ENCODE measurements at places on chromosomes 7 and 10.
A peak's percentile ranks its signal among the peaks of the same experiment; 100 is the strongest.

GRCh38 chr7:131604841-131605279 is 48.4 kb upstream of the PODXL start:
- DNase-seq: no peak

DNA sequence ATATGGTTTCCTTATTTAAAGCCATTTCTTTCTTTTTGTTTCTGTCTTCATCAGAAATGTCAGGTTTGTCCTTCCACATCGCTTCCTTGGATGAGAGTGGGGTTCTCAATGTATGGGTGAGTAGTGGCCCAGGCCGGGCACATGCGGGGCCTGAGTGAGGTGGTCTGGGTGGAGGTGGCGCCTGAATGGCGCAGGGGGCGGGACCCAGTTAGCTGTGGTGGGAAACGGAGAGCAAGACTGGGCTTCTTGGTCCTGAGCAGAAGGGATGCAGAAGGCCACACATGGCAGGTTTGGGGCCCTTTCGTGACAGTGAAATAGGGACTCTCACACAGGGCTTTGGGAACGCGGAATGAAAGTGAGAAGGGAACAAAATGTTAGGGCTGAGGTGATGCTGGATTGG is 70.0 kb downstream of the DYNC2I1 start:
- DNase-seq: no peak

DNA sequence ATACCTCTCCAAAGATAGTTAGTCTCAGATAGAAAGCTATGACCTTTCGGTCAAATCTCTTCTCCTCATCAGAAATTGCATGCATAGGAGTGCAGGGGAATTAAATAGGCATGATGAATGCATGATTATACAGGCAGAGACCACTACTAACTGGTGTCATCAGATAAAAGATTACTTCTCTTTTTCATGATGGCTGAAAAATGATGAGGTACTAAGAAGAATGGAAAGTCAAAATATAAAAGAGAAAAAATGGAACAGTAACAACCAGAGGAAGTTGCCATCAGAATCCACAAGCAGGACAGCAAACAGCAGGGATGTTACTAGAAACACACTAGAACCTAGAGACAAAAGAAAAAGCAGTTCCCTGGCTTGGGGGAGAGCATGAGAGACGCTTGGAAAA is 31.6 kb downstream of the CTTNBP2 start:
- no peak for DNase-seq

- DNase-seq: peak; percentile 41
Observed at GRCh38 chr7:46352004-46352954, 431.2 kb upstream of the IGFBP3 start.

- DNase-seq: no peak
Observed at GRCh38 chr7:47942132-47942531, 6.1 kb downstream of the PKD1L1 start.

GRCh38 chr7:24978843-24979469 is 1.0 kb downstream of the OSBPL3 start:
- no peak for DNase-seq

DNA sequence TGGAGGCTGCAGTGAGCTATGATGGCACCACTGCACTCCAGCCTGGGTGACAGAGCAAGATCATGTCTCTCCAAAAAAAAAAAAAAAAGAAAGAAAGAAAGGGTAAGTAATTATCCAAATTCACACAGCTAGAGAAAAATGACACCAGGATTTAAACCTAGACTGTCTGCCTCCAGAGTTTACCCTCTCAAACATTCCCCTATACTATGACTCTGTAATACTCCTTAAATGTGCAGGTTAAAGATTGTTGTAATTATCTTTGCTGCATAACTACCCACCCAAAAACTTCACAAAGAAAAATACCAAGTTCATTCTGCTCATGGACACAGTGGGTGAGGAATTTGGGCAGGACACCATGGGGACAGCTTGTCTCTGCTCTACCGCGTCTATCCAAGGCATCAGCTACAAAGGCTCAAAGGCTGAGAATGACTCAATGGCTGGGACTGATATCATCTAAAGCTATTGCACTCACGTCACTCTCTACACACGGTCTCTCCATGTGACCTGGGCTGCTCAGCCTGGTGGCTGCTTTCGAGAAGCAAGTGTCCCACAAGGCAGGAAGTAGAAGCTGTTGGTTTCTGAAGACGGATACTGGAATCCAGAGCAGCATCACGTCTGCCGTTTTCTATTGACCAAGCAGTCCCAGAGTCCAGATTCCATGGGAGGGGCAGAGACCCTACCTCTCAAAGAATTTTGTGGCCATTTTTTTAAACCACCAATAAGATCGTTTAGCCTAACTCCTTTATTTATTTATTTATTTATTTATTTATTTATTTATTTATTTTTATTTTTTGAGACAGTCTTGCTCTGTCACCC is 185.7 kb upstream of the AUTS2 start:
- no peak for DNase-seq

DNA sequence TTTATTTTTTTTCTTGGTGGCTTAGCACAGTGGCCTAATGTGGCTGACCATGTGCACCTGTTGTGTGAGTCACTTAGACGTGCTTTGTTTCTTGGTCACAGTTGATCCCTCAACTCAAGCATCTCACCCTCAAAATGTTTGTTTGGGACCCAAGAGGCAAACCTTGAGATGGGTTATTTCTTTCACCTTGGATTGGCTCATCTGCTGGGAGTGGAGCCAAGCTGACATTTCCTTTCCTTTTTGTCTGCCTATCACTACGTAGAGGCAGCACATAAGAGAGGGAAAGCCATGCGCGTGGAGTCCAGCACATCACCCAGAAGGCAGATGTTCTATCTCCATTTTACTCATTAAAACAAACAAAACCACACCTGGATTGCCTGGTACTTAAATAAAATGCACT is 6.4 kb upstream of the PRKCQ start:
- DNase-seq: no peak

DNA sequence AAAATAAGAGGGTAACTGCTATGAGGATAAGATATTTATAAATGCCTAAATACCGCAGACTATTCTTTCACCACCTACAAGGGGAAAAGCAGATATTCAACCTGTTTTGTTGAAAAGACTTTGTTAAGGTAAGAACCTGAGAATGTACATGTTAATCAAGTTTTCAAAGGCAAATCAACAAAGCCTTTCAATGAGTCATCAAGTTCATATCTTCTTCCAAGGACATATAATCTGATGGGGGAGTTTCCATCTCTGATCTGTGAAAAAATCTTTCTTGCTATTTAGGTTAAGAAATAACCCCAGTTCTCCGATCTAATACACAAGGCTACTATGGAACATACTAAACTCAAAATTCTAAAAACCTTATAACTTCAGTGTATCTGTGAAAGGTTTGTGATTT is 40.0 kb upstream of the ANLN start:
- DNase-seq: no peak

GRCh38 chr10:42421812-42422211 is 216.6 kb downstream of the ZNF33B start:
- DNase-seq: no peak

DNA sequence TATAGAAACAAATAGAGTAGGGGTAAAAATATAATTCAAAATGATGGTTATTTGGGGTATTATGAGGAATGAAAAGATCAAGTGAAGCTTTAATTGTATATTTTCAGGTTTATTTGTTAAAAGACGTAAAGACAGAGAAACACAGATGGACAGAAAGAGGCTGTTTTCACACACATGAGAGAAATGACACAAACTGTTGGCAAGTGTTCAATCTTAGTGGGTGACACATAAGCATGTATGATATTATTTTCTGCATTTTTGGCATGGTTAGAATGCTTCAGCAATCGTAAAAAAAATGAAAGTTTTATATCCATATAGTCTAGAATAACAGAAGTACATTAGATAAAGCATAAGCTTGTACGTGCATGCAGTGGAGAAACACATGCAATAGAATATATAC is 464.4 kb upstream of the AKR1E2 start:
- DNase-seq: no peak

DNA sequence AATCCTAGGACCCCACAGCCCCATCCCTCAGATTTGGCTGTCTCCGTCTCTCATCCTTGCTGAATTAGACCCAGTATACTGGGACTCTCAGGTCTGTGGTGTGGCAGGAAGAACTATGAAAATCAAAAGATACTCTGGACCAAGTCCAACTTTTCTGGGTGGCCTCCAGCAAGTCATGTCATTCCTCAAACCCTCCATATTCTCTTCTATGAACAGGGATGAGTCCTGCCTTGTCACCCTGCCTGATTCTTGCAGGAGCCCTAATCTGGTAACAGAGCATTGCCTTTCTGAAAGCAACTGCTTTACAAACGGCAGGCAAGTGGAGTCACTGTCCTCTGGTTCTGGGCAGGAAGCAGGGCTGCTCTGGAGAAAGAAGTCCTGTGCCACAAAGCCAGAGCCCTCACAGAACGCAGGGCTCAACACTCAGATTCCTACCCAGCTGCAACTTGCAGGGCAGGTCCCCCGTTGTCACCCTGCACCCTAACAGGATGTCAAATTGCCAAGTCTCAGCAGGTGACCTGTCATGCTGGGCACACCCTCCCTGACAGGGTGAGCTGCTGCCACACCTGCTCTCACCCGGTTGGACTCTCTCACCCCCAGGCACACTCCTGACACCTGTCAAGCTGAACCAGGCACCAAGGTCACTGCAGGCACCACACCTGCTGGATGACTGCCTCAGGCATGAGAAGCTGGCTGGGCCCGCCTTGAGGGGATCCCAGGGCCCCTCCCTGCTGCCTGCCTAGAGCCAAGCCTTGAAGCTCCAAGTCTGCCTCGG is 227.7 kb downstream of the KCNMA1 start:
- DNase-seq: no peak

DNA sequence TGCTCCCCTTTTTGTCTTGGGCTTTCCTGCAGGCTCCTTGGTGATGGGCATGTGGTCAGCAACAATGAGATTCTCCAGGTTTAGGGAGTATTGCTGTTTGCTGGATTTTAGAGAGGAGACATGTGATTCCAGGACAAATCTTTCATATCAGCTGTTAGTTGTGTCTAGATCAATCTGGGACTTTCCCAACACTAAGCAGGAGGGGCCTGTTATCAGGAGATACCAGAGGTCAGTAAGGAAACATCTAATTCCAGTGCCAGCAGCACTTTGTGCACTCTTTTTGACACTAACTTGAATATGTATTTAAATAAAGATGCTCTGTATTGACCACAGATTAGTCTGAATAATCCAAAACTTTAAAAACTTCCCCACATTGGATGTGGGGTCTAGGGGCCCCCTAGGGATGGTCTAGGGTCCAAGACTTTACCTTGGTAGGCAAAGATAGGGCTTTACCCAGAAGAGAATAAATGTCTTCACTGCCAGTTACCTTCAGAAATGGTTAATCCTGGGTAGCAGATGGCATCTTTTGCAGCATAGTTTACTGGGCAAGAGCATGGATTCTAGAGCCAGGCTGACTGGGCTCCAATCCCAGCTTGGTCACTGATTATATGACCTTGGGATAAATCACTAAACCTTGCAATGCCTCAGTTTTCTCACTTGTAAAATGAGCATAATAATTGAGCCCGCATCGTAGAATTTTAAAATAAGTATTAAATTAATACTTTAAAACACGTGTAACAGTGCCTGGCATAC is 6.4 kb upstream of the FIGNL1 start:
- peak; percentile 18 for DNase-seq

DNA sequence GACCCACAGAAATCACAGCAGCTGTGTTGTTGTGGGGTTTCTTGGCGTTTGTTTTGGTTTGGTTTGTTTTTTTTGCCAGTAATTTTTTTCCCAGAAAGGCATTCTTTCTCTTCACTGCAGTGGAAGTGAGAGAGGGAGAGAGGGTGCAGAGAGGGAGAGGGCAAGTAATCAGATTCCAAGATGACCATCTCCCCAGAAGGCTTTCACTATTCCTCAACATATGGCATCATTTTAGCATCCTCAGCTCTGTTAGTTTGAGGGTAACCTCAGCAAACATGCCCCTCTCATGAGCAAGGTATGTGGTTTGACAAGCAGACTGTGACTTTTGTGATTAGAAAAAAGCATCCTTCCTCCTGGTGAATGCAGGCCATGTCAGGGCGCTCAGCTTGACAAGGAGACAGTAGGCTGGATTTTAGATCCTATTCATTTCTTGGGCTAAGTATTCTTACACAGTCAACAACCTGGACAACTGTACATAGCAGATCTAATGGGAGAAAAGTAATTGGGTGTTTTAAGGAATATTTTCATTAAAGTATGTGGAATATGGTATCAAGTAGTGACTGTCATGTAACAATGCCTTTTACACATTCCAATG is 86.3 kb upstream of the PIK3CG start:
- no peak for DNase-seq

DNA sequence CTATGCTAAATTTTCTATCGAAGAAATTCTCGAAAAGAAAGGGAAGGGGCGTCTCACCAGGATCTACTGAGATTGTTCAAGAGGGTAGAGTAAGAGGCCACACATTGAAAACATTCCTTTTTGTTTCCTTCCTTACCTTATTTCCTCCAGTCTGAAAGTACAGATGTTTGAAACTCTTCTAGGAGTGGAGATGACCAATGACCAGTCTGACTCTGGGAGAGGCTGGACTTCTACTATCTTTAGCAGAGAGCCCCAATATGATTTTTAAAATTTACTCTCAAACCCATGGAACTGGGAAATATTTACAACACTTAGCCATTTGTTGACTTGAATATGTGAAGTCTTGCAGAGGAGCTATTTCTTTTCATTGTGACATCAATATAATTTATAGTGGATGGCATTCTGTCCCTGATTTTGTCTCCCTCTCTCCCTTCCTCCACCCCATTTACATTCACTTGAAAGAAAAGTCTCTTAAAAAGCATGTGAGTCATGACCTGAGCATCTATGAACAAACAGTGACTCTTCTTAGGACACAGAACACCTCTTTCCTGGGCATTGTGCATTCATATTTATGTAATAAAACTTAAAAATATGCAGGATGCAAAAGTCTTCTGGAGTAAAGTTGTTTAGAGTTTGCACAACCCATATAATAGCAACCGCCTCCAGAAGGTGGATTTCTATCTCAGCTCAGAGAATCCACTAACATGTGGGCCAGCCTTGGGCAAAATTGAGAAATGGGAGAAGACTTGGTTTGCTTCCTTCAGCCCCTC is 31.2 kb upstream of the BMPER start:
- no peak for DNase-seq

GRCh38 chr7:55303220-55303619 is 61.9 kb upstream of the LANCL2 start:
- DNase-seq: no peak

DNA sequence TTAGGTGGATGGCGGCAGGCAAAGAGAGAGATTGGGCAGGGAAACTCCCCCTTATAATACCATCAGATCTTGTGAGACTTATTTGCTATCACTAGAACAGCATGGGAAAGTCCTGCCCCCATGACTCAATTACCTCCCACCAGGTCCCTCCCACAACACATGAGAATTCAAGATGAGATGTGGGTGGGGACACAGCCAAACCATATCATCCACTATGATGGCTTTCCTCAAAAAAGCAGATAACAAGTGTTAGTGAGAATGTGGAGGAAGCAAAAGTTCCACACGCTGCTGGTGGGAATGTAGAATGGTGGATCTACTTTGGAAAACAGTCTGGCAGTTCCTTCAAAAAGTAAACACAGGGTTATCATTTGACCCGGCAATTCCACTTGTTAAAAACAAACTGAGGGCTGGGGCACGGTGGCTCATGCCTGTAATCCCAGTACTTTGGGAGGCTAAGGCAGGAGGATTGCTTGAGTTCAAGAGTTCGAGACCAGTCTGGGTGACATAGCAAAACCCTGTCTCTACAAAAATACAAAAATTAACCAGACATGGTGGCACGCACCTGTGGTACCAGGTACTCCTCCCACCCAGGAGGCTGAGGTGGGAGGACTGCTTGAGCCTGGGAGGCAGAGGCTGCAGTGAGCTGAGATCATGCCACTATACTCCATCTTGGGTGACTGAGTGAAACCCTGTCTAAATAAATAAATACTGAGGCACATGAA is 161.4 kb upstream of the EEPD1 start:
- DNase-seq: no peak
